ENCODE measurements at places on chromosomes 1 and 21.

DNA sequence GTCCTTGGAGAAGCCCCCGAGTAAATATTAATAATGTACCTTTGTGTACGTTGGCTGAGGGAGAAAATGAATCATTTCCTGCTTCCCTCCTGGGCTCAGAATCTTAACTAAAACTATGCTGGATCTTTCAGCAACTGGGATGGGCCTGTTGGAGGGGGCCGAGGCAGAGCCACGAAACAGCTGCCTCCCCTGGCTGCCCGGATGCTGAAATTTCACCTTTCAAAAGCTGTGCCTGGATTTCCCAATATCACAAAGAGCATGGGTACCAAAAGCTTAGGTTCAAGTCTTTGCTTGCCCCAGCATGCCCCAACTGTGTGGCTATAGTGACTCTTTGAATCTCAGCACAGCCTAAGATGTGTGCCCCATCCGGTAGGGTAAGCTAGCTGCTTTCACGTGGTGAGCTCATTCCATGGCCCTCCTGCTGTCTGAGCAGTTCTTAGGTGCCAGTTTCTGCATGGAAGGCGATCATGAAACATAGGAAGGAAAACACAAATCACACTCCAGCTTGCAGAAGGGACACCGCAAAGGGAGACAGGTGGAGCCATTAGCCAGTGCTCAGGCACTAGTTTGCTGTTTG lies 473.5 kb downstream of the PTPRU start:
- no peak for DNase-seq

GRCh38 chr1:203144661-203145060 lies 17.1 kb downstream of the ADORA1 start:
- no peak for DNase-seq

DNA sequence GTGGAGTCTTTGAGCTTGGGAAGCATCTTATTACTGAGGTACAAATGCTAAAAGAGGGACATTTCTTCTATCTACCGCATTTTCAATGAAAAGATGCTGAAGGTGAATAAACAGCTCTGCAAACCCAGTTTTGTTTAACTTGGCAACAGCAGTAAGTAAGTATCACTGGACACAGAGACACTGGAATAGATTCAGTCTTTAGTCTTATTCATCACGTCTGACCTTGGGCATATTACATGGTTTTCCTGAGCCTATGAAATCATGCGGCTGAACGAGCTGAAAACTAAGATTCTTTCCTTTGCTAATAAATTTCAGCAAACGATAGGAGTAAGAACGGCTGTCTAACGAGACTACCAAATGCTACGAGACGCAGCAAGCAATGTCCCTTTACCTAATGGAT lies 207.4 kb downstream of the GABPA start:
- no peak for DNase-seq

GRCh38 chr1:82299656-82300055 lies 498.9 kb downstream of the ADGRL2 start:
- no peak for DNase-seq

DNA sequence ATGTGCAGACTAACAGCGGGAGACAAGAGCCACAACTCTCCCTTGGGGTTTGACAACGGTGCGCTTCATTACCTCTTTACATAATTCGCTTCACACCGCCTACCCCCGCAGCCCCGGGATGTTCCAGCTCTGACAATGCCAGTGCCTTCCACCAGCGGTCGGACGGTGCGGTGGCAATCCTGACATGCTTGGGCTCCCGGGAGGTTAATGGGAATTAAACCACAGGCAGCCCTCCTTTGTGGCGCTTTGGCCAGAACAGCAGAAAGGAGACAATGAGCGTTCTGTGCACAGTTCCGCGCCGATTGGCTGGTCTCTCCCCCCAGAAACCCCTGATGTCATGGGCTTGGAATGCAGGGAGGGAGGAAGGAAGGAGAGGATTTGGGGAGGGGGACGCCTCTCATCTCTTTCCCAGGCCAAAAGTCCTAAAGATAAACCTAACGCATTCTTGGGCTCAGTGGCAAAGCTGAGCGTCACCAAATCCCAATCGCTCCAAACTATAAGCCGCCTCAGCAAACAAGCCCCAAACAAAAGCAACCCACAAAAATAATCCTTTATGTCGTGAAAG lies 1.3 kb downstream of the CNN3 start:
- DNase-seq: no peak

DNA sequence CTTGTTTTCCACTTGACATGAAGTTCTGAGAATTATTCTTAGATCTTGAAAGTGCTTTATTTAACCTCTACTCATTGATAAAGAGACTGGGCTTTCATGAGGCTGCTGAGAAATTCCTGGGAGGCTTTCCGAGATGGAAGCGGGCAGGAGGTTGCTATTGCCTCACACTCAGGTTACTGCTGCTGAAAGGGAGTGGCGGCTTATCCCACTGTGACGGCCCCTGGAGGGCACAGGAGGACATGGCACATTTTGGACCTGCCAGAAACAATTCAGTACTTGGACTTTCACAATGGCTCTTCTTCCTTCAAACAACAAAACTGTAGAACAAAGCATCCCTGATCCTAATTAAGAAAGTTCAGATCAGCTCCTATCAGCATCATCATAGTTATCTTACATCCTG lies 16.2 kb upstream of the MARK1 start:
- DNase-seq: no peak

DNA sequence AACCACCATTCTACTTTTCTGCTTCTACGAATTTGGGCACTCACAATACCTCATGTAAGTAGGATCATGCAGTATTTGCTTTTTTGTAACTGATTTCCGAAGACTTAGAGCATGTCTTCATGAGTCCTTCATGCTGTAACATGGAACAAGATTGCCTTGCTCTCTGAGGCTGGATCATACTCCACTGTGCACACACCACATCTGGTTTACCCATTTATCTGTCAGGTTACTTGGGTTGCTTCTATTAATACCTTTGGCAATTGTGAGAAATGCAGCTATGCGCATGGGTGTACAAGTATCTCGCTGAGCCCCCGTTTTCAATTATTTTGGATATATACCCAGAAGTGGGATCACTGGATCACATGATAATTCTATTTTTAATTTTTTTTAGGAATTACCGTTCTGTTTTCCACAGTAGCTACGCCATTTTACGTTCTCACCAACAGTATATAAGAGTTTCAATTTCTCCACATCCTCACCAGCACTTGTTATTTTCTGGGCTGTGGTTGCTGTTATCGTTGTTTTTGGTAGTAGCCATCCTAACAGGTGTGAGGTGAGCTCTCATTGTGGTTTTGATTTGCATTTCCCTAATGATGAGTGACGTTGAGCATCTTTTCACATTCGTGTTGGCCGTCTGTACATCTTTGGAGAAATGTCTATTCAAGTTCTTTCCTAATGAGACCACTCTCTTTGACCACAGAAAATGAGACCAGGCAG lies 10.7 kb upstream of the SLC2A5 start:
- no peak for DNase-seq

DNA sequence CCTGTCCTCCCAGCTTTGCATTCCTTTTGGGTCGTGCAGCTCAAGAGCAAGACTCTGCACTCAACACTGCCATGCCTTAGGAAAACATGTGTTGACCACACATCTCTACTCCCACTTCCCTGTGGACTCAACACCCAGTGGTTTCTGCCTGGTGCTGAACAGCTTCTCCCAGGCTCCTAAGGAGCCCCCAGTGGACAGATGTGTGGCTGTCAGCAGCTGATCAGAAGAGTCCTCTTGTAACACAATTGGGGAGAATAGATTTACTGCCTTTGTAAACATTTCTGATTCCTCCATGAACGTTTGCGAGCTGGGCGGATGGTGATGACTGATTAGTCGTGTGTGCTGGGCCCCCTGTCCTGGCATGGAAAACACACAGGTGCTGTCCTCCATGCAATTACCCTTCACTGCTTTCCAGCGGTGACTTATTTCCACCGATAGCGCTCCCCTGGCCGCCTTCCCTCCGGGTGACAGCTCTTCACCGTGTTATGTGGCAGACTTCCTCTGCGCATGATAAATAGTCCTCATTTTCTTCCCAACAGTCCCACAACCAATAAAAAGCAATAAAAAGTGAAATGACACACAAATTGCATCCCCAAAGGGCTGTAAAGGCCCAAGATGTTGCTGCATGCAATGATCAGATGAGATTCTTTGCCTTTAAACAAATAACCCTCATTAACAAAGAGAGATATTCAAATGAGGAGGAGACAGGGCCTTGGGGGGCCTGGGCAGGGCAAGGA lies 249.4 kb upstream of the AJAP1 start:
- DNase-seq: no peak

- DNase-seq: no peak
Observed at GRCh38 chr1:236677641-236678235, 8.6 kb upstream of the ACTN2 start.

GRCh38 chr1:119446321-119446720 lies 31.4 kb downstream of the HSD3B2 start:
- DNase-seq: no peak

- no peak for DNase-seq
Observed at GRCh38 chr1:50328552-50328951, 94.7 kb downstream of the DMRTA2 start.

GRCh38 chr1:204256531-204256930 lies 42.7 kb upstream of the GOLT1A start:
- no peak for DNase-seq

- no peak for DNase-seq
Observed at GRCh38 chr1:214993419-214993818, 89.1 kb upstream of the KCNK2 start.

GRCh38 chr1:197902131-197902453 lies 338 bp upstream of the C1orf53 start:
- DNase-seq: no peak

- no peak for DNase-seq
Observed at GRCh38 chr1:203929741-203930309, 68.4 kb downstream of the SNRPE start.

DNA sequence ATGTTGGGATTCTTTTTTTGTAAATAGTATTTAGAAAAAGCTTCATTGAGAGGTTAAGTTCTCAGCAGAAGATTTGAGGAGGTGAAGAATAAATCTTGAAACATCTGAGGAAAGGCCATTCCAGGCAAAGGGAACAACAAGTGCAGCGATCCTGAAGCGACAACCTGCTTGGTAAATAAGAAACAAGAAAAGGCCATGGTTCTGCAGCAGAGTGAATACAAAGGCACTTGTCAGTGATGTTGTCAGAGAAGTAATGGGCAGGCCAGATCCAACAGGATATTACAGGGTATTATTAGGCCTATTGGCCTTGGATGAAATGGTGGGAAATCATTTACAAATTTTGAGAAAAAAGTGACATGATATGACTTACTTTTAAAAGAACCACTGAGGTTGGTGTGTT lies 960.0 kb downstream of the PLA2G4A start:
- no peak for DNase-seq

GRCh38 chr1:190940951-190941350 lies 463.3 kb upstream of the BRINP3 start:
- no peak for DNase-seq

DNA sequence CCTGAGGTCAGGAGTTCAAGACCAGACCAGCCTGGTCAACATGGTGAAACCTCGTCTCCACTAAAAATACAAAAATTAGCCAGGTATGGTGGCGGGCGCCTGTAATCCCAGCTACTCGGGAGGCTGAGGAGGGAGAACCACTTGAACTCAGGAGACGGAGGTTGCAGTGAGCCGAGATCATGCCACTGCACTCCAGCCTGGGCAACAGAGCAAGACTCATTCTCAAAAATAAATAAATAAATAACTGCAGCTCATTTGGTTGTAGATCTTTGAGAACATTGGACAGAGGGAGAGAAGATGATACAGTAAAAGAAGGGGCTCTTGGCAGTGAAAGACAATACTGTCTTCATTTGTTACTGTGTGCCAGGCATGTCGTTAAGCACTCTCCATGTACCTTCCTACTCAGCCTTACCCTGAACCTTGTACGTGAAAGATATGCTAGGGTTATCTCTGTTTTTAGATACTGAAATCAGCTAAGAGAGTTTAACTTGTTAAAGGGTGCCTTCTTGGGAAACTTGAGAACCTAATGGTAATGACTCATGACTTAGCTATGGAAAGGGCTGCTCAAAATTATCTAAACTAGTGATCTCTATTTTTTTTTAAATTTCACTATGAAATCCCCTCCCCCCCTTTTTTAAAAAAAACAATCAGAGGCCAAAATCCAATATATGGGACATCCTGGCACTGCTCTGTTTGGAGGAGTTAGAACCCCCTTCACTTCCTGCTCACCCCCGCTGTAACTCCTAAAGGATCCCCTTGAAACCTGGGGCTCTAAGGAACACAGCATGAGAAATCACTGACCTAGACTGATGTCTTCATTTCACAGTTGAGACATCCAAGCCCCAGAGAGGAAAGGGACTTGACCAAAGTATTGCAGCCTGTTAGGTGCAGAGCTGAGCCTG lies 6.8 kb upstream of the KPNA6 start:
- peak; percentile 13 for DNase-seq

DNA sequence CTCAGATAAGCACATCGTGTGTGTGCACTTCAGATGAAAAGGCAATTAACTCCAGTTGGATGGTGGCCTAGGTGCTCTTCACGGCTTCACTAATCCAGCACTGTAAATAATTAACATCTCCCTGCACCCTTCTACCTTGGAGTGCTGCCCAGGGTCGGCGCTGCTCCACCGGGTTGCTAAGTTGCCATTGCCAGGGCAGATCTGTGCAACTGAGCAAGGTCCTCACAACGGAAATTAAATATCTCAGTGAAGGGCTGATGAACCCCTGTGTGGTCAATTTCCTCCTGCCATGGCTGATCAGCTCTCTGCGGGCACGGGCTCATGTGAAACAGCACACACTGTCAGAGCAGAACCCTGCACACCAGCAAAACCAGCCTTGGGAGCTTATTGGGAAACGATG lies 63.2 kb downstream of the SYDE2 start:
- no peak for DNase-seq

- DNase-seq: no peak
Observed at GRCh38 chr1:201742476-201742875, 86.5 kb upstream of the IPO9 start.

GRCh38 chr1:160361199-160361598 lies 5.7 kb upstream of the NHLH1 start:
- DNase-seq: no peak

GRCh38 chr1:1510912-1511532 lies 940 bp upstream of the ATAD3A start:
- DNase-seq: no peak

DNA sequence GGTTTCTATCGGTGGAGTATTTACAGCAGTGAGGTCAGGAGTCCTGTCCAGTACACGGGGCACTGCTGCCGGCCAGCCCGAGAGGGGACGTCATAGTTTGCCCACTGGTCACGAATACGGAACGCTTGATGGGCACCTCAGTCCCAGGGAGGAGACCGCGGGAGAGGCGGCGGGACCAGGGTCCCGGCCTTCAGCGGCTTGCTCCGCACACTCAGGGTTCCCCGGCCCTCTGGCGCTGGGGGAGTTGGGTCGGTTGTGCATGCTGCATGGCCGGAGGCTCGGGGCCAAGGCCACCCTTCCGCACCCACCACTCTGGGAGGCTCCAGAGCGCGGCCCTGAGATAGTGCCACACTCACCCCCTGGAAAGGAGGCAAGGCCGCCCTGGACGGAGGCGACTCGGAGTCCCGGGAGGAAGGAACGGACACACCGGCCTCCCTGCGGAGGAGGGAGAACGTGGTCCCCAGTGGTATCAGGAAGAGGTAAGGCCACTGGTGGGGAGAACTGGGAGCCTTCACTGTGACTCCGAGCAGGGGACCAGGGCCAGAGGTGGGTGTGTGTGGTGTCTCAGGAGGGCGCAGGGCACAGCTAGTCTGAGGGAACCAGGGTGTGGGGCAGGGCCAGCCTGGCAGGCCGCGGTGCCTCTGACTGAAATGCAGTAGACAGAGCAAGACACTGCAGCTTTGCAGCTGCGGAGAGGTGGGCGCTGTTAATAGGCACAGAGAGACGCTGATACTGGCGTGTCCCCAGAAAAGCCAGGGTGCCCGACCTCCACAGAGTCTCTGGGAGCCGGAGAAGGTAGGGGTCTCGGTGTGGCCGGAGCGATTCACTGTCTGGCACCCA lies 28.6 kb upstream of the PRSS38 start:
- DNase-seq: no peak

GRCh38 chr1:169670836-169671235 lies 40.6 kb downstream of the SELL start:
- DNase-seq: no peak

All from T-helper 2 cell (primary cell).